ENCODE measurements at places on chromosomes 7 and 10.
A peak's percentile ranks its signal among the peaks of the same experiment; 100 is the strongest.

DNA sequence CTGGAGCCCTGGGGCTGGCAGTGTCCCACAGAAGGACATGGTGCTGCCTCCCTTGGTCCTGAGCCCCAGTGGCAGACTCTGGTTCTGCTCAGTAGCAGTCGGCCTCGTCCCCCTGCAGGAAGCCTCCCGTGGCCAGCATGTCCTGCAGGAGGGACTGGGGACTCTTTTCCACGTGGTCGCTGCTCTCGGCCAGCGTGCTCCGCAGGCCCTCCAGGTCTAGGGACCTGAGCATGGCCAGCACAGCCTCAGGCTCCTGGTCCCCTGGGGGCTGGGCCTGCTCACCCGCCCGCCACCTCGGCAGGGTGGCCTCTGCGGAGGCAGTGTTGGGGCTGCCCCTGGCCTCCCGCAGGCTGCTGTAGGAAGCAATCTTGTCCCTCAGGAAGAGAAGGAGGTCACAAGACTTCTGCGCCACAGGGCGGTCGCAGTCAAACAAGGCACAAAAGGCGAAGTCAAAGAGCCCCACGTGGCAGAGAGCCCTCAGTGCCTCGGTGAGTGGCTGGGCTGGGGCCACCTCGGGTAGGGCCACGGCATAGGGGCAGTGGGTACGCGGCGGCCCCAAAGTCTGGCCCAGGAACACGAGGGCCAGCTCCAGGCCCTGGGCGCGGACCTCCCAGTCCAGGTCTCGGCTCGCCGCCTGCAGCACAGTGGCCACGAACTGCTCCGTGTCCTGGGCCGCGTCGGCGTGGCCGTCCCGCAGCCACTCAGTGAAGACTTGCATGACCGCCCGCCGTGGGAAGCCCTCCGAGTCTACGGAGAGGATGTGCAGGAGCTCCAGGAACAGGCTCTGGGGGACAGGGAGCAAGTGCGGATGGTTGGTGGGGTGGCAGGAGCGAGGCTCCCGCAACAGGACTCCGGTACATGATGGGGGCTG lies 17.1 kb downstream of the BRAT1 start:
- no peak for DNase-seq

- no peak for DNase-seq
Observed at GRCh38 chr7:37212556-37212955, 236.1 kb downstream of the ELMO1 start.

DNA sequence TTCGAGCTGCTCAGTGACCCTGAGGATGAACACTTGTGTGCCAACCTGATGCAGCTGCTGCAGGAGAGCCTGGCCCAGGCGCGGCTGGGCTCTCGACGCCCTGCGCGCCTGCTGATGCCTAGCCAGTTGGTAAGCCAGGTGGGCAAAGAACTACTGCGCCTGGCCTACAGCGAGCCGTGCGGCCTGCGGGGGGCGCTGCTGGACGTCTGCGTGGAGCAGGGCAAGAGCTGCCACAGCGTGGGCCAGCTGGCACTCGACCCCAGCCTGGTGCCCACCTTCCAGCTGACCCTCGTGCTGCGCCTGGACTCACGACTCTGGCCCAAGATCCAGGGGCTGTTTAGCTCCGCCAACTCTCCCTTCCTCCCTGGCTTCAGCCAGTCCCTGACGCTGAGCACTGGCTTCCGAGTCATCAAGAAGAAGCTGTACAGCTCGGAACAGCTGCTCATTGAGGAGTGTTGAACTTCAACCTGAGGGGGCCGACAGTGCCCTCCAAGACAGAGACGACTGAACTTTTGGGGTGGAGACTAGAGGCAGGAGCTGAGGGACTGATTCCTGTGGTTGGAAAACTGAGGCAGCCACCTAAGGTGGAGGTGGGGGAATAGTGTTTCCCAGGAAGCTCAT lies 1.1 kb downstream of the DDIT4 start:
- peak; percentile 54 for DNase-seq

DNA sequence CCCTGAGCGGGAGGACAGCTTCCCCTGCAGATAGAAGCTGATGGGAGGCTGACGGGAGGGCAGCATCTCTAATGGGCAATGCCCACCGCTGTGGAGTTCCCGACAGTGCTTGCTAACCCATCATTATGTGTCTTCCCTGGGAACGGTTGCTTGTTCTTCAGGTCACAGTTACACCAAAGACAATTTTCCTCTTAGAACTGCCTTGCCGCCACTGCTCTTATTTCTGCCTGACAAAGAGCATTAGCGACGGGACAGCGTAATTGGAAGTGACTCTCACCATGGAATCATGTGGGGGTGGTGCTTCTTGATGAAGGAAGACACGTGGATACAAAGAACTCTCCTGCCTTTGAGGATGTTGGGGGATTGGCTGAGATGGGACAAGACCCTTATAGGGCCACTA lies 81.3 kb upstream of the NPS start:
- no peak for DNase-seq

DNA sequence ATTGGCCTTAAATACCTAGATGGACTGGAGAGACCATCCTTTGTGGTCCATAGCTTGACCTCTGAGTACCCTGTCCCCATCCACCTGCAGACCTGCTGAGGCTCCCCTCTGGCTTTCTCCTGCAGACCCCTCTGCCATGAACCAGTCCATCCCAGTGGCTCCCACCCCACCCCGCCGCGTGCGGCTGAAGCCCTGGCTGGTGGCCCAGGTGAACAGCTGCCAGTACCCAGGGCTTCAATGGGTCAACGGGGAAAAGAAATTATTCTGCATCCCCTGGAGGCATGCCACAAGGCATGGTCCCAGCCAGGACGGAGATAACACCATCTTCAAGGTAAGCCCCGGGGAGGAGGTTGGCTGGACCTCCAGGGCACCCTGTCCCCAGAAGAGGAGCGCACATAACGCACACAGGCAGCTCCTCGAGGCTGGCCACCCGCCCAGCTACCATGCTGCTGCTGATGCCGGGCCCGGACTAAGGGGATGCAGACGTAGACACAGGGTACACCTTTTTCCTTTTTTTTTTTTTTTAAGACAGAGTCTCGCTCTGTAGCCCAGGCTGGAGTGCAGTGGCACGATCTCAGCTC lies 4.3 kb downstream of the IRF5 start:
- DNase-seq, result no peak

DNA sequence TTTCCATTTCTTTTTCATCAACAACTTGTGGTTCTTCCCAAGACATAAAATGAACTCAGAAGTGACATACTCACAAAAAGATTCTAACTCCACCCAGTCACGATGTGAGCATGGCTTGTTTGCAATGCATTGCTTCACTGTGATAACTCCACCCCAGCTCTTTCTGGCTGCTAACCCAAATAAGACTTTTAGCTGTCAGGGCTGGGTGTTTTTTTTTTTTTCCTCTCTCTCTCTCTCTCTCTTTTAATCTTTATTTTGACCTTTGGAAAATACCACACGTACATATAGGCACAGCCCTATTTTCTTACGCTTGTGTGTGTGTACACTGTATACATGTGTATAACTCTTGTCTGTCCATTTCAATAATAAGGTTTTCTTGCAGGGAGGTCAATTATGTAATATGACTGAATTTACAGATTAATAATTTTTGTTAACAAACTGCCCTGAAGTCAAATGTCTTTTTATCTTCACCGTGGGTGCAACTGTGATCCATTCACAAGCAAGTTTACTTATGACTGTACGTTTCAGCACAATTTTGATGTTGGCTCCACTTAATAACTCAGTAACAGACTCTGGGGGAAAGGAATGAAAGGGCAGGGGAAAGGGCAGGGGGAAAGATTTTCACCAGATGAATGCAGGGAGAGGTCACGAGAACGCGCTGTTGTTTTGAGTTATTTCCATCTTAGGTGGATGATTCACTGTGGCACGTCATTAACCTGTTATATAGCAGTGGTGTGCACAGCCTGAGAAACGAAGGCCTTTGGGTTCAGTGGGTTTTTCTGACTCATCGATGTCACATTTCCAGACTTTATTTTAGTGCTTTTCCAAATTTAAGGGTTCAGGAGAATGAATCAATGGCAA lies 49.1 kb downstream of the APBB1IP start:
- no peak for DNase-seq

GRCh38 chr7:116770941-116771340 lies 91.4 kb upstream of the CAPZA2 start:
- no peak for DNase-seq

- peak; percentile 91 for DNase-seq
Observed at GRCh38 chr7:140260352-140261104, 83.7 kb upstream of the KDM7A start.

DNA sequence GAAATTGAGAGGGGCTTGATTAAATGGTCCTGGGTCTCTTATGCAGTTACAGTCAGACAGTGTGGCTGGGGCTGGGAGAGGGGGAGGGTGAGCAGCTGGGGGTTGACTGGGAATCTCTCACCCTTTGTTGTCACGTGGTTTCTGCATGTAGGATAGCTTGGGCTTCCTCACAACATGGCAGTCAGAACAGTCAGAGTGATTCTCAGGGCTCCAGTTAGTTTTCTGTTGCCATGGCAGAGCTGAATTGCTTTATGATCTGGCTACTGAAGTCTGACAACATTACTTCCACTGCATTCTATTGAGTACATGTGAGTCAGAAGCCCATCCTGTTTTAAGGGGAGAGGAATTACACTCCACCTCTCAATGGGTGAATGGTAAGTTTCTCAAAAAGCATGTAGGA lies 102.7 kb downstream of the WDR11 start:
- no peak for DNase-seq

GRCh38 chr10:7857262-7857661 lies 39.0 kb downstream of the TAF3 start:
- DNase-seq, result no peak

GRCh38 chr10:12191715-12192114 lies 4.0 kb downstream of the NUDT5 start:
- DNase-seq, result no peak

GRCh38 chr7:156160811-156161210 lies 348.5 kb upstream of the SHH start:
- DNase-seq, result peak; percentile 77

- DNase-seq, result no peak
Observed at GRCh38 chr10:22912763-22913384, 15.0 kb upstream of the ARMC3 start.

GRCh38 chr10:29734962-29735627 lies 100.3 kb upstream of the SVIL start:
- DNase-seq, result no peak

GRCh38 chr10:11713186-11713743 lies 28.9 kb upstream of the ECHDC3 start:
- no peak for DNase-seq

DNA sequence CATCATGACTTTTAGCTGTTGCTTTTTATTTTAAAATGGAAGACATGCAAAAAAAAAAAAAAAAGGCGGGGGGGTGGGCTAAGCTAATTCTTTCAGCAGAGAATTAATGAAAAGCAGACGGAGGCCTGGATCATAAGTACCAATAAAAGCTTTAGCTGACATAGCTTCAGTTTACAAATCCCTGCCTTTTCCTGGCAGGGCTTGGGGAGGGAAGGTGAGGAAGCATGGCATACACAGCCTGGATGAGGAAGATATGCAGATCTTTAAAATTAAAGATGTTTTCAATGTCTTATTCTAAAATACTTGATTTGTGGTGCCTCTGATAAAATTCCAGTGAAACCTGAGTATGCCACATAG lies 57.0 kb downstream of the ICA1 start:
- DNase-seq, result no peak

DNA sequence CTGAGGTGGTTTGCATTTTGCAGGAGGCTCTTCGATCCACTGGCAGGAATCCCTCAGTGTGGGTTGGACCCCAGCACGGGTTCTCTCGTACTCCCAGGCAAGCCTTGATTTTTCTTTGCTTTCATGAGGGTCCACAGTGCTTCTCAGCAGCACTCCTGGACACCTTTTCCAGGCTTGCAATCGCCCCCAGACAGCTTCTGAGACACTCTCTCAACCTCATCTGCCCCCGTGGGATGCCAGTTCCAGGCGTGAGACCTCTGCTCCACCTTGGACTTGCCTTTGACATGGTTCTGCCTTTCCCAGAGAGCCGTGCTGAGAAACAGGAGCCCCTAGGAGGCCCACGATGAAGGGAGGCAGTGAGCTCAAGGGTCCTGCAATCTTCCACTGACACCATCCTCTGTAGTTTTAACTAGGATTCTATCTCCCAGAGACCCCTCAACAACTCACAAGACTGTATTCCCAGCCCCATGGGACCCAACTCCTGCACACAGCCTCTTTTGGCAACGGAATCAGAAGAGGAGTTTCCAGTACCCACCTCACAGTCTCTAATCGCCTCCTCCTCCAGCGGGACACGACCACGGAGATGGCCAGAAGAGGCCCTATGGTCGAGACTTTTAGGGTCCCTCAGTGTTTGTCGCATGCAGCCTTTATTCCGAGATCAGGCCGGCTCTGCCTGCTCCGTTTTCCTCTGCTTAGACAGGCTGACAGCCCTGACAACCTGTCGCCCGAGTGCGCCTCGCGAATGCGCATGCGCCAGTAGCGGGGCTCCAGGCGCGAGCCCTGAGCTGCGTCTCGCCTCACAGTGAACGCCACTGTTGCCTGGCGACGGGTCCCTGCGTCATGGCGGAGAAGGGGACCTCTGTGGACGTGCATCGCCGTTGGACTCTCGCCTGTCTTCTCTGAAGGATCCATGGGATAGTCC lies 26.0 kb upstream of the ZNF273 start:
- peak; percentile 62 for DNase-seq

GRCh38 chr7:88306590-88307048 lies at the start of gene STEAP4:
Gene STEAP4, minus strand, starts transcription at chr7:88306894. Its CDS starts 22,625 bp downstream, at chr7:88284269.
- no peak for DNase-seq

- DNase-seq, result no peak
Observed at GRCh38 chr10:108836362-108836761, 1086.9 kb downstream of the XPNPEP1 start.

DNA sequence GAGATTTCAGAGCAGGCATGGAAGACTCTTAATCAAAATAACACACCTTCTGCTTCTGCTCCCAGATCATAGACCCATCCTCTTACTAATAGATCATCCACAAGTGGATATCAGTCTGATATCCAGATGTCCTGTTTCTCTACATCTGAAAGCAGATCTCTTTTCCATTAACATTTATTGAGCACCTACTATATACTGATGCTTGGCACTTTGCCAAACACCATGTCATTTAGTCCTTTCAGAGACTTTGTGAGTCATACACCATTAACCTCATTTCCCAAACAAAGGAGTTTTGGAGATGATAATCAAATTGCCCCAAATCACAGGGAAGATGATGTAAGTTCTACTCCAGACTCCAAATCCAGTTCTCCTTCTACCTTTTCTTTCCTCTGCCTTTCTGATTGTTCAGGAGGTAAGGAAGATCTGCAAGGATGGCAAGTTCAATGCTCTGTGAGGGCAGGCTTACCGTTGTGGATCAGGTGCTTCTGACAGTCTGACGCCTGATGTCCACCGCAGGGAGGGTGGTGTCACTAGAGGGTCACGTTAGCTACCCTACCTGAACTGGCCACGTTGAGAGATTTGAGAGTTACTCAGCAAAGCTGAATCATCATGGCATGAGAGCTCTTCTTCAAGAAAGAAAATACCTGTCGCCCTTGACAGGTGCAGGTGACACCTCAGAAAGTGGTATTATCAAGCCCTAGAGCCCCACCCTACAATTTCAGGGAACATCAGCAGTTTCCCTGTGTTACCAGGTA lies 269.6 kb upstream of the ZMIZ1 start:
- no peak for DNase-seq

- DNase-seq, result no peak
Observed at GRCh38 chr7:108711611-108712010, 141.9 kb downstream of the DNAJB9 start.

- DNase-seq, result peak; percentile 52
Observed at GRCh38 chr10:53463539-53463938, 691.0 kb upstream of the MBL2 start.

- DNase-seq, result no peak
Observed at GRCh38 chr10:107371801-107372200, 207.3 kb upstream of the SORCS1 start.
